Left cardiac atrium (tissue), 4 donors: ENCODE measurements at places on chromosomes 5 and 9. TPM values are rescaled to one million over a fixed set of nuclear protein-coding genes. Genes with fewer than 3 reads are reported as not detected.

ENTPD2 gene
- total RNA-seq: 2.2 TPM

F2RL2 gene
- 0.09 TPM for total RNA-seq

SHC3 gene
- total RNA-seq: 1.5 TPM

CCL27 gene
- not detected for total RNA-seq

FOXI1 gene
- total RNA-seq: not detected

DNA sequence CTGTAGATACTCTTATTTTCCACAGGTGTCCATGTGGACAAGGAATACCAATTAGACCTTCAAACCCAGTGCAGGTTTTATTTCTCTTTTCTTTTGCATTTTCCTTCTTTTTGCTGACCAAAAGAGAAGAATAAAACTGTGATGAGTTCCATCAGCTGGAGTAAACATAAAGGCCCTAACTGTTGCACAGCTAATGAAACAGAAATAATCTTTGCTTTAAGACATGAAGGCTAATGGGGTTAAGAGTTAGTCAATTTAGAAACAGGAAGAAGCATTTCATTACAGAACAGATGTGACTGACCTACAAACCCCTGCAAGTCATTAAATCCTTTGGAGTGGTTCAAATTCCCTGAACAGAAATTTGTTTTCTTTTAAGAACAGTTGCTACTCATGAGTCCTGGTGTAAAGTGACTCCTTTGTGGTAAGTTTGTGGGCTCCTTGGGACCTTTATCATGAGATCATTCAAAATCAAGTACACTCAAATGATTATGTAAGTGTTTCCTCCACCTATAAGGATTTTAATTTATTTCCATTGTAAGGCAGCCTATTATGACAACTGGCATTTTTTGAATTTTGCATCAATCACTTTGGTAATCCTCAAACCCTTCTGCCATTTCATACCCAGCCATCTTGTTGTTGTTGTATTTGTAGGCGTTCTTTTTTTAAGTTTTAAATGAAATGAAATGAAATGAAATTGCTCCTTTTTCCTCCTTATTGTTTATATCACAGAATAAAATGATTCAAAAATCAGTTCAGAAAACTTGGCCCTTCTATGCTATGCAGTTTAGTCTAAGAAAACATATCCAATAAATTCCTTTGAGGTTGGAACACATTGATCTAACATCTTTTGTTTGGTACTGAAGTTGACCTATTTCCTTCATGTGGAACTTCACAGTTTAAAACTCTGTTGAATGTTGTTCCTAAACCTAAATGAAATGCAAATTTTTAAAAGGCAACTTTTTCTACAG, 1.3 kb downstream of the MINAR2 start:
- no peak for DNase-seq

DNA sequence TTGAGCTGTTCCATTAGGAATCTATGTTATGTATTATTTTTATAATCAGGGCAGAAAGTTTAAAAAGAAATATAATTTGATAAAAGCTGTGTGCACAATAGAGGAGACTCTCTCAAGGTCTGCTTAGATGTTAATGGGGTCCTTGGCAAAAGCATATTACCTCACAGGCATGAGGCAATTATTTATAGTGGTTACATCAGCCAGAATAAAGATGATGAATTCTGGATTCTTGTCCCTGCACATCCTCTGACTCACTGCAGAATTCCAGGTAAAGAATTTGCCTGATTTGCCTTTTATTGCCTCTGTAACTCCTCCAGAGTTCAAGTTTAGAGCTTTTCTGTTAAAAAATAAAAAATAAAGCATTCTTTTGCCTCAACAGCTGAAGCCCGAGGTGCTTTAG, 253.6 kb downstream of the MAST4 start:
- no peak for DNase-seq

GRCh38 chr9:89048616-89049015, 57.3 kb downstream of the S1PR3 start:
- DNase-seq: no peak

DNA sequence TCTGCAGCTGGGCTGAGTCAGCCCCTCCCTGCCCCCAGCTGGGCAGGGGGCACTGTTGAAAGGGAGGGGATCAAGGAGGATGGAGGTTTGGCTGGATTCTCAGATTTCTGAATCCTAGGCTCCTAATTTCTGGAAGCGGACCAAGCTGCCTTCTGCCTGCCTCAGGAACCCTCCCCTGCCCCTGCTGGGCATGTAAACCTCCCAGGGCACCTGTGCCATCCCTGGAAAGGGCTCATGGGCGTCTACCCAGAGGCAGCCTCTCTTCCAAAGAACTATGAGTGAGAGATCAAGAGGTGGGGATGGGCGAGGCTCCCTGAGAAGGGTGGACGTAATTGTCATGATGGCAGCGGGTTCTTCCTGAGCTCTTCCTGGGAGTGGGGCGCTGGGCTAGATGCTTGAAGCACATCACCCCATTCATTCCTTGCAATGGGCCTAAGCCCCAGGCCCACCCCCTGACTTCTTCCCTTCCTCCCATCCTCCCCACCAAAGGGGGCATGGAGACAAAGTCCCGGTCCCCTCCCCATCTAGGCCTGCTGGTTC, 21.6 kb downstream of the CSF1R start:
- no peak for DNase-seq

DNA sequence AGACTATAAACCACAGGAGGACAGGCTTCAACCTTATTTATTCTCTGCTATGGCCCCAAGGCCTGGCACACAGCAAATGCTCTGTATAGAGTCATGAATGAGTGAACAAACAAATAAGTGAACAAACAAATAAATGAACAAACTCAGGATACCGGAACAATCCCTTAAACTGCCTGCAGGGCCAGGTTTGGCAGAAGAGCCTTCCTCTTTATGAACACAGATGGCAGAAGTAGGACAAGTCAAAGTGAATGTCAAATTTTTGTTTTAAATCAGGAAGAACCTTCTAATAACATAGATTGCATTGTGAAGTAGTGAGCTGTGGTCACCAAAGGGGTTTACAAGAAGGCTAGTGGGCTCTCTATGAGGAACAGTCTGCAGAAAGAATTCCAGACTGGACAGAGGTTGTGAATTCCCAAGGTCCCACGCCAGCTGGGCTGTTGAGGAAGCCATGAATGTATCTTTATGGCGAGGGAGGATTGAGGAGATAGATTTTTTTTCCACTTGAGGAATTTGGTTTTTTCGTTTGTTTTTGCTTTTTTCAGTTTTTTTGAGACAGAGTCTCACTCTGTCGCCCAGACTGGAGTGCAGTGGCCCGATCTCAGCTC, 30.3 kb upstream of the STING1 start:
- DNase-seq: no peak

DNA sequence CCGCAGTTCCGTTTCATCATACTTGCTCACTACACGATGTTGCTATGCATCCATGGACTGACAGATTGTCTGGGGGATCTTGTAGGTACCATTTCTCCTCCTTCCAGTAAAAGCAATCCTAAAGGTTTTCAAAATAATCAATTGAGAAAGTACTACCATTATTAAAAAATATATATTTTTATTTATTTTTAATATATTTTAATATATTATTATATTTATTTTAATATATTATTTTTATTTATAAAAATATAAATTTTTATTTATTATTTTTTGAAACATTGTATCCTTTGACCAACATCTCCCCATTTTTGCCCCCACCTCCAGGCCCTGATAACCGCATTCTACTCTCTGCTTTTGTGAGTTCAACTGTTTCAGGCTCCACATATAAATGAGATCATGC, 237.6 kb upstream of the IRX4 start:
- DNase-seq: no peak

- peak; percentile 53 for DNase-seq
Observed at GRCh38 chr9:33623658-33624586, 99.9 kb downstream of the ANKRD18B start.

- no peak for DNase-seq
Observed at GRCh38 chr5:80957031-80957761, 3.0 kb upstream of the RASGRF2 start.

- no peak for DNase-seq
Observed at GRCh38 chr9:36603006-36603405, 30.3 kb downstream of the MELK start.

DNA sequence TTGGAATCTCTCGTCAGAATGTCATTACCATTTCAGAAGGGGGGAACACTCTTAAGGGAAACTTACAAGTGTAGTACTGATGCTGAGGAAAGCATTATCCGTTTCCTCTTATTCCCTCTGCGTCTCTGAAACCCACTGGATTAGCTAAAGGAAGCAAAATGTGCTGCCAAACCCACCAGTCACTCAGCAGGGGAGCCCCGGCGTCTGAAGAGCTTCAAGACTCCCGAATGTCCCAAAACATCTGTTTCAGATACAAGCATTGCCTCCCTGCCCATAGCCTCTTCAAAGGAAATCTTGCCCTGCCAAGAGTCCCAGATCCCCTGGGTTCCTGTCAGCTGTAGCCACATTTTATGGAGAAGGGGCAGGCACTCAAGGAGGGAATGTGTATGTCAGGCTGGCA, 1.0 kb upstream of the HCN1 start:
- DNase-seq: no peak

DNA sequence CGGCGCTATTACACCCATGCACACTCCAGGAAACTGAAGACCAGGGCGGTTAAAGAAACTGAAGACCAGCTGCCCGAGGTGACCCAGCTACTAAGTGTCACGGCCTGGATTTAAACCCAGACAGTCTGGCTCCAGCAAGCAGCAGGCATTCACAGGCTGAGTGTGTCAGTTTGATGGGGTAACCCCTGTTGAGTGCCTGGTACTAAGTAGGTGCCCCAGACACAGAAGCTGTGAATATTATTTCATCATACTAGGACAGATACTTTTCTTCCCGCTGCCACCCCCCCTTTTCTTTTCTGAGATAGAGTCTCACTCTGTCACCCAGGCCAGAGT, 7.3 kb downstream of the ENG start:
- peak; percentile 62 for DNase-seq

- DNase-seq: no peak
Observed at GRCh38 chr5:154087260-154087659, 48.5 kb downstream of the MFAP3 start.

GRCh38 chr5:149584121-149584520, 2.8 kb downstream of the ARHGEF37 start:
- no peak for DNase-seq

DNA sequence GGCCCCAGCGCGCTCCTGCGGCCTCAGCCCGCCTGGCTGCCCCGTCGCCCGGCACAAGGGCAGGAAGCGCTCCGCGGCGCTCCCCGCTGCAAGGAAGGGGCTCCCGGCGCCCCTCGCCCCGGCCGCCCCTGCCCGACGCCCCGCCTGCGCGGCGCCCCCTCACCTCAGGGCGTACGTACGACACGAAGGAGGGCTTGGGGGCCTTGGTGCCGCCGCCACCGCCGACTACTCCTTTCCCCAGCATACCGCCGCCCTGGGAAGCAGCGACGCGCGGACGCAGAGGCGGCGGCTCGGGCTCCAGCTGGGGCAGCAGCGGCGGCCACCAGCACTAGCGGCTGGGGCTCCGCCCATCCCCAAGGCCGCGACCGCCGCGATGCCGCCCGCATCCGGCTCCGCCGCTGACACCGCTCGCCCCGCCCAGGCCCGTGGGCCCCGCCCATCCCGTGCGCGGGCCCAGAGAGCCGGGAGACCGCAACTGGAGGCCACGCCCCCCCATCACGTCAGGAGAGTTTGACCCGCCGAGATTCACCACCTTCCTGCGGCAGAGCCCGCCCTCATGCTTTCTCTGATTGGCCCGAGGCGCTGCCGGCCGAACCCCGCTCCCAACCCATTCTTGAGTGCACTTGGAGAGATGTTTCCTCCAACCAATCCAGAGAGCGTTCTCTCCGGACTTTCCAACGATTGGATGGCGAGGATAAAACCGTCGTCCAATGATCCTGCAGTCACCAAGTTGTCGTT, at the start of gene MTMR12:
TSS of gene MTMR12 (minus strand) at position 345 of the 738 bp plus-strand sequence. CDS start at position 244, 101 bp downstream.
- DNase-seq: peak; percentile 100

DNA sequence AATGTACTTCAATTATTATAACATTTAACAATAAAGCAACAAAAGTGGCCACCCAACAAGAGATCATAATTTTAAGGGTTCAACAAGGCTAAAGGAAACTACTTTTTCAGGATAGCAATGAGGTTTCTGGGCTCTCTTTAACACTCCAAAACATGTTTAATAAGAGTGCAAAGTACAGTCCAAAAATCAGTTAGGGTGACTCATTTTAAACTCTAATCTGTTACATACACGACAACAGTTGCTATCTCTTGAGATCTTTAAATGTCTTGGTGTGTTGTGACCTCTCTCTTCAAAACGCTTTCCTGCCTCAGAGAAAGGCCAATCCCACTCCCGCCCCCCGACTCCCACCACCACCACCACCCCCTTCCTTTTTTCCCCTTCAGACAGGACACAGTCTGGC, 11.5 kb downstream of the NFIB start:
- DNase-seq: no peak

DNA sequence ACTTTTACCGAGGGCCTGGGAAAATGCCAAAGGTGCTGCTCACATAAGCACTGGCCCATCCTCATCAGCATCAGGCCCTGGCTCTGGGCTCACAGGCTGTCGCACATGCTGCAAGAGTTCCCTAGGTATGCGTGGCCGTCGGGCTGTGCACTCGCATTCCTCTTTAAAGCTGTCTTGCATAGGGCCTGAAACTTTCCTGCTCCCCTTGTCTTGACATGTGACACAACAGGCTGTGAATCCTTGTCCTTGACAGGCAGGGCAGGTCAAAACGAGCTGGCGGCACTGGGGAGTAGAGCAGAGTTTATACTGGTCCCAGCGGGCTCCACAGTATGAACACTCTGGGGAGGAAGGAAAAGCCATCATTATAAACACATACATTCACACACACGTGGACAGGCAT, 30.7 kb downstream of the TSTD2 start:
- no peak for DNase-seq

DNA sequence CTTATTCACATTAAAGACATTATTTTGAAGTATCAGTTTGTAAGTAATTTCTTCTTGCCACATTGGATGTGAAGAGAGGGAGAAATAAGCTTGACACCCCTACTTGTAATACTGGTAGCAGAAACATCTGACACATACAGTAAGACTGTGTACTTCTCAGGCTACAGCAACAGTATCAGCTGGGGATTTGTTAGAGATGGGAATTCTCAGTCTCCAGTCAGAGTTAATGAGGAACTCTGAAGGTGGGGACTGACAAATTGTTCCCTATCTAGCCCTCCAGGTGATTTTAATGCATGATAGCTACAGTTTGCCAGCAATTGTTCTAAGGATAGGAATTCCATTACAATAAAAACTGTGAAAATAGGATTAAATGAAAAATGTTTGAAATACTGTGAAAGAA, 524.8 kb downstream of the PRR16 start:
- no peak for DNase-seq

DNA sequence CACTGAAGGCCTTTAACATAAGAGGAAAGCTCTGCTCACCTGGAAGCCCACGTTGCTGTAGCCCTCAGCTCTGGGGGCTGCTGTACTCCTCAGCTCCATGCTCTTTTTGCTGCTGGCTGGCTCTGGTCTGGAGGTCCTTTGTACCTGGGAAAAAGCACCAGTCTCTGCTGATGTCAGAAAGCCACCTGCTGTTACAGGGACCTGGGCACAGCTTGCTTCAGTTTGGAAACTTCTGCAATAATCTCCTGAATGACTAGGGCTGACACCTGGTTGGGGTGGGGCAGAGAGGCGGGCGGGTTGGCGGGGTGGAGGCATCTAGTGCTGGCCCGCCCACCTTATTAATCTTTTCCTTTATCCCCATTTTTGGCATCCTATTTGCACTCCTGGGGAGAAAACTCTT, at the start of gene SLC28A3:
TSS of gene SLC28A3 (minus strand) at position 224 of the 400 bp plus-strand sequence. CDS start at position 99, 125 bp downstream.
- no peak for DNase-seq

GRCh38 chr9:99873943-99874584, 32.4 kb upstream of the STX17 start:
- DNase-seq: no peak
